ENCODE measurements at places on chromosomes 2 and 18.

GRCh38 chr2:42856891-42857632 is 64.7 kb upstream of the HAAO start:
- DNase-seq: no peak

GRCh38 chr2:139293992-139294548 is 513.9 kb upstream of the NXPH2 start:
- DNase-seq: no peak

DNA sequence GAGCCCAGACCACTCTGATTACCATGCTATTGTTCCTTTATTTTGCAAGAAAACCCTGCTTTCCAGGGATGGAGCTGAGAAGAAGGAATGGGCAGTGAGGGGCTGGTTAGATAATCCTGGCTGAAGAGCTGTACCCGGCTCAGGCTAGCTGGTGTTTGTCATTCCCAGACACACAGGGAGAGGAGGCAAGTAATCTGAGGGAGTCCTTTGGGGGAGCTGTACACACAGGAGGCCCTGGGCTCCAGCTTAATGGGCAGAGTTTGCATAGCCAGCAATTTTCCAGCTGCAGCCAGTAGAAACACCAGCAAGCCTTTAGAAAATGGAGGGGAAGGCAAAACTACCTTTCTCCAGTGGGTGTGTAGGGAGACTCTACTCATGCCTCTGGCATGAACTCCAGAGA is 259.3 kb downstream of the SOX11 start:
- no peak for DNase-seq

DNA sequence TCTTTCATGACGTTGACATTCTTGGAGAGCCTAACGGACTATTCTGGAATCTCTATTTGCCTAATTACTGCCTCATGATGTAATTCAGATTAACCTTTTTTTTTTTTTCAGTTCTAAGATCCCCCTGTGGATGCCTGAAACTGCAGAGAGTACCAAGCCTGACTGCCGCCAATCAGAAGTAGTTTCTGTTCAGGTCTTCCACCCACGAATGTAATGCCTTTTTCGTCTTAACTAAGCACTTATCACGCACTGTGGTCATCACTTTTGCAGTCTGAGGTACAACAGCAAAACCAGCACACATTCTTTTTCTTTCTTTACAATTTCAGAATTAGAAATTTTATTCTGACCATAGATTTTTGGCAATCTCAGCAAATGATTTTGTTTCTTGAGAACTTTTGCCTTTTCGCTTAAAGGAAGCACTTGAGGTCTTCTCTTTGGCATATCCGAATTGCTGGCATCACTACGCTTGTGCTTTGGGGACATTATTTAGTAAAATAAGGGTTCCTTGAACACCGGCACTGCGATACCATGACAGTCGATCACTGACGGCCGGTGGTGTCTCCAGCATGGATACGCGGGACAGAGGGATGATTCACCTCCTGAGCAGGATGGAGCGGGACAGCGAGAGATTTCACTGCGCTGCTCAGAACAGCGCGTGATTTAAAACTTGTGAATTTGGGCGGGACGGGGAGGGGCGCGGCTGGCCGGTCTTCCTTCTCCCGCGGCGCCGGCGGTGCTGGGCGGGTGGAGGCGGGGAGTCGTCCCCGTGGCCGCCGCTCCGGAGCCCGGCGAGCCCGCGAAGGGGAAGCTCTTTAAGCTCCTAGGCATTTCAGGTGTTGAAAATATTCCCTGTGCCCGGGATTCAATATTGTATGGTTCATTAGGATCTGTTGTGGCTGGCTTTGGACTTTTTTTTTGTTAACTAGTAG is 32.0 kb upstream of the GPR55 start:
- DNase-seq: peak; percentile 68

GRCh38 chr2:2993172-2993692 is 384.4 kb downstream of the EIPR1 start:
- DNase-seq: no peak

DNA sequence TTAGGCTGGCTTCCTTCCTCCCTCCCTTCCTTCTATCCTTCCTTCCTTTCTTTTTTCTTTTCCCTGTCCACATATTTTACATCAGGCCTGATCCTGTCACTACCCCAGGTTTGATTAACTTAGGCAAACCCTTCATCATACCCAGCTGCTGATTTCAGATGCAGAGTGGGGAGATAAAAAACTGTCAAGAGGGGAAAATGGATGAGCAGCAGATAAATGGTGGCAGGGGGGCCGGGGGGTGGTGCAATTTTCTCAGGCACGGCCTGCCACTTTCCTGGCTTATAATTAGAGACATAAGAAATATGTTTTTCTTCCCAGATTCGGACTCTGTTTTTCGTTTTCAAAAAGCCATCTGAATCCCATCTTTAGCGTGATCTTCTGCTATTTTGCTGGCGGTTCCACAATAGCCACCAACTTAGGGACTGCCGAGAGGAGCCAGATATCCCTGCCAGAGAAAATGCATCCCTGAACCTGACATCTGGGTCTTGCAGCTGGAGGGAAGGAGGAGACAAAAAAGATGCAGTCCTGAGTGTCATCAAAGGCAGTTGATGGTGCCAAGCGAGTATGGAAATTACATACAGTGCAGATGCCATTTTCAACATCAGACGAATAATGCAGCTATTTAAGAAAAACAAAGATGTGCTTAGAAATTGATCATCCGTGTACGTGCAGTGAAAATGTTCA is 49.9 kb downstream of the CXCR4 start:
- DNase-seq: no peak

- no peak for DNase-seq
Measured at GRCh38 chr2:231525248-231526163, 4.7 kb downstream of the NMUR1 start.

DNA sequence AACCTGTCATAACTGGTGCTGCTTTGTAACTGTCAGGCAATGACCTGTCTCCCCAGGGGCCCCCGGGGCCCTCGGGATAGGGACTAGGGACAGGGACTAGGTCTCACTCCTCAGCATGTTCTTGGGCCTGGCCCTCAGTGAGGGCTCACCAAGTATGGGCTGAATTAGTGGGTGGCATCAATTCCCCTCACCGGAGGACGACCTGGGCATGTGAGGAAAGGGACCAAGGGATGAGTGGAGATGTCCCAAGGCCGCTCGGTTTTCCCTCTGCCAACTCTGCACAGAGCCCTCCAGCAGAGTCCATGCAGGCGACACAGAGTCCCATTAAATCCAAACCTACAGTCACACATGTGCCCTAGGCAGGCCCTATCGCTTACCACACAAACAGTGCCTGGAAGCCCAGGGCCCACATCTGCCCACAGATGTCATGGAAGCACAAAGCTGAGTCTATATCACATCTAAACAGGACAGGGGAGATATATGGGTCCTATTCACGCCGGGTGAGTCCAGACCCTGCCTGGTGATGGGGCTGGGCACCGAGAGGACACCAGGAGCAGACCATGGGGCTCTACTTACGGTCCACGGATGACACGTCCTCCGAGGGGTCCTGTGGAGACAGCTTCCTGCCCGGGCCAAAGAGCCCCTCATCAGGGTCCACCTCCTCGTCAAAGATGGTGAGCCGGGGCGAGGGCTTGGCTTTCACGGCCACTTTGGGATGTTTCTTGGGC is 26.6 kb downstream of the HS1BP3 start:
- DNase-seq: no peak

- no peak for DNase-seq
Measured at GRCh38 chr2:85319796-85320195, 8.0 kb downstream of the TGOLN2 start.

DNA sequence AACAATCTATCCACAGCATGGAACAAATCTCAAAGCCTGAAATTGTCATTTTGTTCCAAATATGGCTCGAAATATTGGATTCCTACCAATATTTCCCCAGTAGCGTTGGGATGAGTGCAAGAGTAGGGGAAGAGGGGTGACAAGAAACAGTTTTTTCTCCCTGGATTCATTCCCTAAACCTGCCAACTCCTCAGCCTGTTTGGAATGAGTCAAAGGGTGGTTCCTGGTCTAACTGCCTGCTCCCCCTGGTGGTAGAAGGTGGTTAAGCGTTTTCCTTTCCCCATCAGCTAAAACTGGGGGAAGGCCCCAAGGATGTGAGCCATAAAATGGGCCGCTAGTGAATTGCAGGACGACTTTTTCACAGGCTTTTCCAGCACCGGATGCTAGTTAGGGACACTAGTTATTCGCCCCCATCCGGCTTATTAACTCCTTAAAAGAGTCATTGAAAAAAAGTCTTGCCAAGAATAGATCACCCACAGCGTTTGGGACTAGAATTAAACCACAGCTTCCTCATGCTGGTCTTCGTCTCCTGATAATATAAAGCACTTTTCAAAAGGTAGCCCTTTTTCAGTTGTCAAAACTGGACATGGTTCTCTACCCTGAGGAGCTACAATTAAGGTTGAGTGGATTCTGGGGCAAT is 72.5 kb downstream of the DHRS9 start:
- DNase-seq: peak; percentile 52

- DNase-seq: no peak
Measured at GRCh38 chr2:197628043-197628500, 47.3 kb downstream of the RFTN2 start.

GRCh38 chr2:11444737-11445136 is 21.2 kb downstream of the E2F6 start:
- no peak for DNase-seq

All from GM10248 (cell line).